ENCODE measurements at places on chromosomes 1 and 21.

DNA sequence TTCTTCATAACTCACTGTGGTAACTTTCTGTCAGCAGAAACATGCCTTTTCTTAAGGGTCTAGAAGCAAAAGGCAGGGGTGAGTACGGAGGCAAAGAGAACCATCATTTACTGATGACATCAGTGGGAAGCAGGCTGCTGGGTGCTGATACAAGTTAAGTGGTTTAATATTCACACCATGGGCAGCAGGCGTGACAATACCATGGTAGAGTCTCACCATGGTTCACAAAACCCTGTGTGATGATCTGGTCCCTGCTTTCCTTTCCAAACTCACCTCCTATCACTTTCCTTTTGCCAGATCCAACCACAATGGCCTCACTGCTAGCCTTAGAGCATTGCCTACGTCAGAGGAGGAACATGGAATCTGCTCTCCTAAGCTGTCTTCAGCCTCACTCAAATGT, 8.7 kb downstream of the MAB21L3 start:
- no peak for DNase-seq

GRCh38 chr1:78949227-78949626, 57.3 kb downstream of the ADGRL4 start:
- no peak for DNase-seq

- DNase-seq: no peak
Observed at GRCh38 chr21:36204980-36205379, 48.4 kb downstream of the DOP1B start.

DNA sequence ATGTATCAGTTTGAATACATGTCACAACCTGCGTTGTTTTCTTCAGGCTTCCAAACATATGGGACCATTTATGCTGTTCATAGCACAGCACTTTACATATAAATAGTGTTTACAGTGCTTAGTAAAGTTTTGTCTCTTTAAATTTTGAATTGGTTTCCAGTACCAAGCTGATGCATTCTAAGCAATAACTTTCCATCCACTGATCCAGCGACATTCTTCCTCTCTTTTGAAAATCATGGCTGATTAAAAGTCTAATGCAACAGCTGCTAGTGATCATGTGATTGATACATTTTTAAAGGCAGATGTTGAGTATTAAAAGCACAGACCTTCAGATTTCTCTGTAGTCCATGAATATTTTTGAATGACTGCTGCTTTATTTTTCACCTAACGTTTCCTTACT, 154.9 kb downstream of the PTPRC start:
- no peak for DNase-seq

- DNase-seq: no peak
Observed at GRCh38 chr1:196501760-196502428, 106.3 kb downstream of the KCNT2 start.

GRCh38 chr1:84141182-84142003, 2.7 kb upstream of the PRKACB start:
- no peak for DNase-seq

GRCh38 chr1:162706606-162707005, 74.3 kb downstream of the DDR2 start:
- no peak for DNase-seq

GRCh38 chr1:110690709-110691365, 16.1 kb upstream of the KCNA3 start:
- no peak for DNase-seq

DNA sequence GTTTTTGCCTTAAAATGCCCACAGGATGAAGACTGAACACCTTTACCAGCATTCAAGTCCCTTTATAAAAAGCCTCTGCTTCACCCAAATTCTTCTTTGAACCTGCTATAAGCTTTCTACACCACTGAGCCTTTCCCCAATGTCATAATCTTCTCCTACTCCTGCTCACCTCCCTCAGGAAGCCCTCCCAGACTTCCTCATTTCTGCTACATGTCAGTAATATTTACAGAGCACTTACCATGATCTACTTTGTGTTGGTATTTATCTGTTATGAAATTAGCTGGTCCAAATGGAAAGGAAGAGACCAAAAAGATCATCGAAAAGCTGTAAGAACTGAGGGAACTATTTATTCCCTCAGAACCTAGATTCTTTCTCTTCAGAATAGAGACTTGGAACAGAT, 8.5 kb downstream of the OVGP1 start:
- DNase-seq: no peak

DNA sequence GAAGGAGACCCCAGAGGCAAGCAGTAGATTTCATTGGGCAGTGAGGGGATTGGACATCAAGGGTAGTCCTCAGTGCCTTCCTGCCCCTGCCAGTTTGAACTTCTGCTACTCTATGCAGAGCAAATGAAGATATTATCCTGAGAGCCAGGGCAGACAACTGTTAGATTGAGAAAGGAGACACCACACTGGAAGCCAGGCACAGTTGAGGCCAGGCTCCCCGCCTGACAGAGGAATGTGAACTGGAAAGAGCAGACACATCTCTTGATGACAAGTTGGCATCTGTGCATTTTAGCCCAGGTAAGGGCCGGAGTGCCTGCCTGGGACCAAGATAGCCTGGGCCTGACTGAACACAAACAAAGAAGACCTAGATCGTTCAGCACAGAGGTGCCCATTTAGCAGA, 16.0 kb downstream of the SH3BGR start:
- no peak for DNase-seq

- DNase-seq: no peak
Observed at GRCh38 chr1:244678697-244679096, 25.8 kb downstream of the DESI2 start.
